CD4-positive, alpha-beta memory T cell (primary cell): ENCODE measurements at places on chromosomes 2 and 18. TPM values are rescaled to one million over a fixed set of nuclear protein-coding genes. Genes with fewer than 3 reads are reported as not detected.

DNA sequence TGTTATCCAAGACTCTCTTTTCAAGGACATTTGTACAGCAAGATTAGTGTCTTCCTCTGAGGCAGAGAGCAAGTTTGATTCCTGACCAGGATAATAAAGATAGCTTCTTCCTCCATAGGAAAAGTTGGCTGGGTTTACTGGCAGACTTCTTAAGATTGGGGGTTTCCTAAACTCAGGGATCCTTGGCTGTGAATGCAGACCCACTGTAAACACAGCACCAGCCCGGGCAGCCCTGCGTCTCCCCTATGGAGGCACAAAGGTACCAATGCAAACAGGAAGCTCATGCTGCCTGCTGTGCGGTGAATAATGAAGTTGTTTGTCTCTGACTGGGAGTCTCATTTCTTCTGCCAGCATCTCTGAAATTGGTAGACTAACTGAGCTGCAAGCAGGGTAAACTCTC lies 96.2 kb upstream of the ARHGAP28 start:
- no peaks in the 10 kb centered on the region for H3K36me3 ChIP-seq
- no peak for DNase-seq
- no peaks in the 10 kb centered on the region for H3K27me3 ChIP-seq
- H3K4me1 ChIP-seq = no peaks in the 10 kb centered on the region
- H3K27ac ChIP-seq = no peak overlapping the region

DNA sequence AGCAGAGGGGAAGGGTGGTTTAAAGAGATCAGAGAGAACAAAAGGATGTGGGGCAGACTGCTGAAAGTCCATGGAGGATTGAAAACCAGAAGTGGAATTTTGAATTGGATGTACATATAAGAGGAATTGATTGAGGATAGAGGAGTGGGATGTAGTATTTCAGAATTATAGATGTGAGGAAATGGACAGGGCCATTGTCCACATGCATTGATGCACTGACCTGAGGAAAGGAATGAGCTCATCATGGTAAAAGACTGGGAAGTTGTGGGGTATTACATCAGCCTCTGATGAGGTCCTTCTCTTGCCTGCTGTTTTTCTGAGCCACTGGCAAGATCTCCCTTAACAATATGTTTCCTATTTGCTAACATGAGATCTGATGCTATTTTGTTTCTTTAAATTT lies 365.7 kb upstream of the FANCL start:
- no peak overlapping the region for H3K4me3 ChIP-seq
- H3K27me3 ChIP-seq = no peaks in the 10 kb centered on the region
- no peak overlapping the region for H3K27ac ChIP-seq
- DNase-seq = no peak

DNA sequence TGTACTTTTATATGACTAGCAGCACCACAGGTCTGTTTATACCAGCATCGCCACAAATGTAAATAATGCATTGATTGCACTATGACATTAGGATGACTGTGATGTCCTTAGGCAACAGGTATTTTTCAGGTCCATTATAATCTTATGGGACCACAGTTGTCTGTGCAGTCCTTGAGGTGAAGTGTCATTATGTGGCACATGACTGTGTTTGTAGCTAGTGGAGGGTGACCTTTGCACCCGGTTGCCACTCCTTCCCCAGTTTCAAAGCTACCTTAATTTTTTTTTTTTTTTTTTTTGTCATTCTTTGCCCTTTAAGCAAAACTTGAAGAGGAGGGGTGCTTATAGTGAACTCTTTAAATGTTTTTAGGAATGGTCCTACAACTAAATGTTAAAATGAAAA lies 386.4 kb downstream of the THSD7B start:
- no peak overlapping the region for H3K4me3 ChIP-seq
- no peaks in the 10 kb centered on the region for H3K4me1 ChIP-seq
- no peak for DNase-seq
- no peak overlapping the region for H3K27ac ChIP-seq
- H3K27me3 ChIP-seq = no peaks in the 10 kb centered on the region
- no peaks in the 10 kb centered on the region for H3K36me3 ChIP-seq

DNA sequence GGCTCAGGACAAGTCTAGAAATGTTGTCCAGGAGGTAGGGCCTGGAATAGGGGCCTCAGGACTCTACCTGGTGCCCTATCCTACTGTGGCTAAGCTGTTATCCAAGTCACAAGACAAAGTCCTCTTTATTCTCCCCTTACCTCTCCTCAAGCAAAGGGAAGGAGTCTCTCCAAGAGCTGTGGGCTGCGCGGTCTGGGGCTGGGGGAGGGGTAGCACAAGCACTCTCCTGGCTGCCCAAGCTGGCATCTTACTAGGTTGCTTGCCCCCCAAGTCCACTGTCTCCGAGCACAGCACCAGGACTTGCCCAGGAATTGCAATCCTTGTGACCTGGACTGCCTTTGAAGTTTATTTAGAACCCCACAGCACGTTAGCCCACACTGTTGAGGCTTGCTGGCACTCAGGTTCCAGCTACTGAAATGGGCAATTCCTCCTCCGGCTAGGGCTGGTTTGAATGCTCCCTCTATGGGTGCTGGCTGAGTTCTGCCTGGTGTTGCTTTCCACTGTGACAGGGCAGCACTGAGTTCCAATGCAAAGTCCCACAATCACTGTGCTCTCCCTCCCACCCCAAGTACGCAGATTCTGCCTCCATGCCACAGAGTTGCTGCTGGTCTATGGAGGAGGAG lies 18.5 kb downstream of the DHRS9 start:
- no peaks in the 10 kb centered on the region for H3K4me1 ChIP-seq
- no peaks in the 10 kb centered on the region for H3K36me3 ChIP-seq
- no peaks in the 10 kb centered on the region for H3K27me3 ChIP-seq
- H3K27ac ChIP-seq = no peak overlapping the region
- DNase-seq = no peak

TEKT4 gene
- not detected for polyA plus RNA-seq

COQ10B gene
- 44.9 TPM for polyA plus RNA-seq

G6PC2 gene
- polyA plus RNA-seq = not detected

IL18RAP gene
- 5.1 TPM for polyA plus RNA-seq
